ENCODE measurements at places on chromosomes 1 and 21. TPM values are rescaled to one million over a fixed set of nuclear protein-coding genes. Genes with fewer than 3 reads are reported as not detected.

DNA sequence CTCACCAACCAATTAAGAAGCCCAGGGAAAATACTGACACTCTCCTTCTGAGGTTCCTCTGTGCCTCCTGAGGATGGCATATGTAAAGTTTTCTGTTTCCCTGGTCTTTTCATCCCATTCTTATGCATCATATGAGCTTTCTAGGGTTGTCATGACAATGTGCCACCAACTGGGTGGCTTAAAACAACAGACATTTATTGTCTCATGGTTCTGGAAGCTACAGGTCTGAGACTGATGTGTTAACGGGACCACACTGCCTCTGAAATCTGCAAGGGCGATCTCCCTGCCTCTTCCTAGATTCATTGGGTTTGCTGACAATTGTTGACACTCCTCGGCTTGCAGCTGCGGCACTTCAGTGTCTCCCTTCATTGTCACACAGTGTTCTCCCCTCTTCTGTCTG is 308.4 kb downstream of the RGS7 start:
- no peak for DNase-seq

PRR9 gene
- polyA plus RNA-seq, result not detected

GRCh38 chr1:172320733-172321132 is 99.8 kb upstream of the C1orf105 start:
- DNase-seq, result no peak

GRCh38 chr21:29342363-29342957 is 43.7 kb downstream of the BACH1 start:
- DNase-seq, result no peak

BOLA1 gene
- 19.7 TPM for polyA plus RNA-seq

GRCh38 chr1:107357376-107357775 is 216.5 kb downstream of the NTNG1 start:
- DNase-seq, result no peak

DNA sequence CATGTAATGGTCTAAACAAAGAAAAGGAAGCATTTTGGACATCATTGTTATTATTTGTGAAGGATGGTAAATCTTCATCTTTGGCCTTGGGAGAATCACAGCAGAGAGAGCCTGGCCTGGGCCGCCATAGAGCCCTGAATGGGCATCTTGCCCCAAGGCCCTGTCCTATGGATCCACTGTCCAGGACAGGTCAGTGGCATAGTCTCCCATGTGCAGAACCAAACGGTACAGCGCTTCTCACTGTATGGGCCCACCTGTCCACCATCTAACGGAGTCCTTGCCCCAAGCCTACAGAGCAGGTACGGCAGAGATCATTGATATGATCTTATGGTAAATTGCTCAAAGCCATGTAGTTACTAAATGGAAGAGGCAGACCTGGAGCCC is 185.7 kb downstream of the FOXD2 start:
- DNase-seq, result no peak

KIF14 gene
- polyA plus RNA-seq, result 7.0 TPM

GRCh38 chr1:19715334-19716203 is 50.9 kb downstream of the HTR6 start:
- DNase-seq, result peak; percentile 89

HCN3 gene
- 9.4 TPM for polyA plus RNA-seq

DNA sequence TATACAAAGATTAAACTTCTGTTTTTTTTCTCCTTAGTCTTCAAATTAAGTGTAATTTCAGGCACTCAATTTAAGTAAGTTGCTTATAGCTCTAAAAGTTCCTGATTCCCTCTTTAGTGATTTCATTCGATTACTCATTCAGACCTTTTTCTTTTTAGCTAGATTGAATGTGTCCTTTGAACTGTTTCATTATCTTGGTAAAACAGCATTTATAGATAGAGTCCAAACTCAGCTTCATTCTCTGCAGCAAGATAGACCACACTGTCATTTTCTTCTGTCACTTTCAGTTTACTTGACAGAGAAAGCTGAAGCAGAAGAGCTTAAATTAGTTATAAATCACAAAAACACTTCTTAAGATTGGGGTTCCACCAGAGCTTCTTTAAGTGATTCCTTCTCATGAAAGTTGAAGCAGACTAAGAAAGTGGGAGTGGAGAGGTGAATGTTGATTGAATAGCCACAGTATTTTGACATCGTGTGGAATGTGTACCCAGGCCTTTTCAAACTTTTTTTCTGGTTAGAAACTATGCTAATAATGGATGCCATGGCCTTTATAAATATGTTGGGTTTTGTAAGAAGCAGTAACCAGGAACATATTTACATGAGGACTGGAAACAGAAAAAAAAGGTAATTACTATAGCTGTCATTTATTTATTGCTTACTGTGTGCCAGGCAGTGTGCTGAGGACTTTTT is 52.2 kb downstream of the ZBTB40 start:
- DNase-seq, result no peak

GBP4 gene
- polyA plus RNA-seq, result 9.9 TPM

DNA sequence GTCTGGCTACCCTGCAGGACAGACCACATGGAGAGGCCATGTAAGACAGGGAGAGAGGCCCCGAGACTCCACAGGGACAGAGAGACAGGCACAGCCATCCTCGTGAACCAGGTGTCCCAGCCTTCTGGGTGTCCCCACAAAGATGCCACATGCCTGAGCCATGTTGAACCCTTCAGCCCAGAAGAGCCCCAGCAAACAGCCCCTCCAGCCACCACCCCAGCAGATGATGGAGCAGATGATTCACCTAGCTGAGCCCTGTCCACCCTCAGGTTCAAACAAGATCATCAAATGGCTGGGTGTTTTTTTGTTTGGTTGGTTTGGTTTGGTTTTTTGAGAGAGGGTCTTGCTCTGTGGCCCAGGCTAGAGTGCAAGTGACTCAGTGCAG is 78.7 kb downstream of the DHRS3 start:
- DNase-seq, result no peak

- DNase-seq, result no peak
These were observed 126.0 kb upstream of the B3GALT2 start for GRCh38 chr1:193312432-193312831.

MAGI3 gene
- 27.8 TPM for polyA plus RNA-seq

RNU1-4 gene
- not detected for polyA plus RNA-seq

DNA sequence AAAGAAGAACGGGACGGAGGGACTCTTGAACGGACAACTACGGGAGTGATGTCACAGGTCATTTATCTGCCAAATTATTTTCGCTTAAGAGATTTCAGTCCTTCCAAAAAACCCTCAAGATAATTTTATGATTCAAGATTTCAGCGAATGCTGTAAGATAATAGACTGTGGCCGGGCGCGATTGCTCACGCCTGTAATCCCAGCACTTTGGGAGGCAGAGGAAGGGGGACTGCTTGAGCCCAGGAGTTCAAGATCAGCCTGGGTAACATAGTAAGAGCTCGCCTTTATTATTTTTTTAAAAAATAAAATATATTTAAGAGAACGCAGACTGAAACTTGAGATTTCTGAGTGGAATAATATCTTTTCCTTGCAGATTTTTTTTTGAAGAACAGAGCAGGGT is 609 bp downstream of the RWDD2B start:
- DNase-seq, result no peak

DNA sequence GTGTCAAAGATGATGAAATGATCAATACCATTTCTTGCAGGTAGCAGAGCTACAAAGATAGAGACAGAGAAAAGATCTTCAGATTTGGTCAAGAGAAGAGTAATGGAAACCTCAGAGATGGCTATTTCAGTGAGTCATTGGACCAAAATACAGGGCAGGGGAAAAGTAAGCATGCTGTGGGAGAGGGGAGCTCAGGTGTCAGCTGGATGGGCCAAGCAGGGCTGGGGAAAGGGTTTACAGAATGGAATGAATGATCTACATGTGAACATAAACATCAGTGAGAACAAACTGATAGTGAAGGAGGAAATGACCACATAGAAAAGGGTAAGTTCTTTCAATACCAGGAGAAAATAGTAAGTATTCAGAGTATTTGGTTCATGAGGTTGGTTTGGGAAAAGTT is 61.4 kb upstream of the CNN3 start:
- DNase-seq, result no peak

DNA sequence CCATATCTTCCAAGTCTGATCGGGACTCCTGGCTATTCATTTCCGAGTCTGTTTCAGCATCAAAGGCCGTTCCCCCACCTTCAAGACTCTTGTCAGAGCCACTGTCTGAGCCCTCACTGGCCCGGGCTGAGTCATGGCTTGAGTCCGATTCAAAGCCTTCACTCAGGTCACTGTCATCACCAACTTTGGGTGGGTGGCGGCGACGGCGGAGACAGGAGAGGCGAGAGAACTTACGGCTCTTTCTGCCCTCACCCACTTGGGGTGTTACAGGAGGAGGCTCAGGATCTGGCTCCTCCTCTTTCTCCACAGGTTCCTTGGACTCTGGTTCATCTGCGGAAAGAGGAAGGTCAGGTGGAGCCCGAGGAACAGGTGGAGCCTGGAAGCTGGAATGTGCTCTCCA is 16.6 kb downstream of the SMG5 start:
- DNase-seq, result no peak

NR1I3 gene
- 3.9 TPM for polyA plus RNA-seq

- DNase-seq, result no peak
These were observed 24.6 kb downstream of the ANGPTL3 start for GRCh38 chr1:62621907-62622306.

GRCh38 chr1:22157359-22157966 is 14.6 kb upstream of the WNT4 start:
- DNase-seq, result no peak

GRCh38 chr21:38140207-38140903 is 116.4 kb upstream of the KCNJ15 start:
- peak; percentile 7 for DNase-seq

DNA sequence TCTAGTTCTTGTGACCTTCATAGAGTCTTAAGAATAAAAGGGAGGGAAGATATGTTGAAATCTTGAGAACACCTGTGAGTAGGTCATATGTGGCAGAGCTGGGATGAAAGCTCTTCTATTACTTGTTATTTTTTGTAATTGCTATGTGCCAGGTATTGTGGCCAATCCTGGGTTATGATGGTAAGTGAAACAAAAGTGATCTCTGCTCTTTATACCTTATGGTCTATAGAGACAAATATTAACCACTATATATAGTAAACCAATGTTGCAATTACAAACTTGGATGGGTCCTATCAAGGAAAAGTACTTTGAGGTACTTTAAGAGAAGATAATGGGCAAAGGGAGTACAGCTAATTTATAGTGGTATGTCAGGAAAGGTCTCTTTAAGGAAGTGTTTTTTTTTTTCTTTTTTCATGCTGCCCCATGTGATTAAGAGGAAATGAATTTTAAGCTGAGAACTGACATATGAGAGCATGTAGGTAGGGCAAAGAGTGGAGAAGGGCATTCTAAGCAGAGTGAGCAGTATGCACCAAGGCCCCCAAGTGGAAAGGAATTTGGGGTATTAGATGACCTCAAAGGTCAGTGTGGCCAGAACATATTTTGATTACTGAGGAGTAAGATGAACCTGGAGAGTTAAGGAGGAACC is 43.3 kb downstream of the POU2F1 start:
- DNase-seq, result no peak

GRCh38 chr21:42092771-42093170 is 21.7 kb downstream of the UMODL1 start:
- DNase-seq, result no peak

GRCh38 chr1:169100651-169101088 is 5.8 kb upstream of the ATP1B1 start:
- no peak for DNase-seq

DNA sequence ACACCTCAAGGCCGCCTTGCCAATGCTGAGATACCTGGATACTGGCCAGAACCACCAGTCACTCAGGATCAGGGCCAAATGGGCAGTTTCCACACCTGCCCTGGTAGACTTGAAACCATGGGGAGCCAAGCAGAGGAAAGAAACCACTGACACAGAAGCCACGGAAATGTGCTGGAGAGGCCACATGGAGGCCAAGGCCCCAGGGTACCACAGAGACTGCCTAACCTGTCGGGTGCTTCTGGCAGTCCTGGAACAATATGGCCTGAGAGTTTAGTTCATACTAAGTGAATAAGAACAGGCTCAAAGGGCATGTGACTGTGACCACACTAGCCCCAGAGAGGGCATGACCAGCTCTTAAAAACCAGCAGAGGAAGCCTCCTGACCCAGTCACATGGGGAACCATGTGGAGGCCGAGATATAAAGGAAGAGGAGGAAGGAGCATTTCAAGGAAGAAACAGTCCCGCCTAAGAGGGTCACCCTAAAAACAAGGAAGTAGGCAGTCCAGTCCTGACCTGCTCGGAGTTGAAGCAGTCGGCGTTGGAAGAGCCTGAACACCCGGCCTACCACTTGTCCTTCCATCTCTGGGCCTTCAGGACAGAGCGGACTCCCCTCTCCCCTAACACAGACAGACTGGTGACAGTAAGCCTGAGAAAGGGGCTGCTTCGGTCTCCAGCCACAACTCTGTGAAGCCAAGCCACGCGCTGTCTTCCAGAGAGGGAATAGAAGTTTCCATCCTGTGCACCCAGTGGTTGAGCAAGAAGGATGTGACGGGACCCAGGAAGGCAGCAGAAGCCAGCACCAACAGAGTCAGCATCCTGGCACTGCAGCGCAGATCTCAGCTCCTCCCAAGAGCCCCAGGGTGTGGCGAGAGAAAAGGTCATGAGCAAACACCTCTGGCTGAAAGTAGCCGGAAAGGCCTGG is at the start of gene DENND2D:
DENND2D (minus strand) TSS at position 766 of the 921 bp plus-strand sequence; CDS start at position 579, 187 bp downstream.
- DNase-seq, result no peak

DNA sequence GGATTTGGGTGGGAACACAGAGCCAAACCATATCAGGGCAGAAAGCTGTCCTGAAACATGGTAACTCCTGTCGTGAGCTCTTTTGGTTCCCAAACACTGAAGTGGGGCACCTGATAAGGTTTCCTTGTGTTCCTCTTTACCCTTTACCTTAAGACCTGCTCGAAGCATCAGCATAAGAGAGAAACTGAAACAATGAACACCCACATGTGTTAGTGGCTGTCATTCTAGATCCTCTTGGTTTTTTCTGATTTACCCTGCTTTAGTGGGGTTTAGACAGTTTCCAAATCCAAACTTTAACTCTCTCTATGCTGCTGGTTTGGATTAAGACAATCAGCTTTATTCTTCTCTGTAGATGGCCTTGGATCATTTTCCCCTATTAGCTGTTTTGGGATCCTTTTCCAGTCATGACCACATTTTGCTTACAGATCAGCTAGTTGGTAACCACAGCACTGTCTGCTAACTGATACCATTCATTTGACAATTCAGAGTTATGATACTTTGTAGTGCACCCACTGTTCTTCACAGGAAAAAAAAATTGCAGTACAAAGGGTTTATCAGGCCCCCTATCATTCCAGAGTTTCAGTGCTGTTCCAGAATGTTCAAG is 975 bp upstream of the MNDA start:
- no peak for DNase-seq

LCE4A gene
- not detected for polyA plus RNA-seq
